ENCODE measurements at places on chromosomes 12 and 14.

GRCh38 chr12:117144599-117144998 lies 45.4 kb upstream of the TESC start:
- DNase-seq = no peak

GRCh38 chr14:90850487-90850886 lies 34.3 kb upstream of the TTC7B start:
- DNase-seq = no peak

DNA sequence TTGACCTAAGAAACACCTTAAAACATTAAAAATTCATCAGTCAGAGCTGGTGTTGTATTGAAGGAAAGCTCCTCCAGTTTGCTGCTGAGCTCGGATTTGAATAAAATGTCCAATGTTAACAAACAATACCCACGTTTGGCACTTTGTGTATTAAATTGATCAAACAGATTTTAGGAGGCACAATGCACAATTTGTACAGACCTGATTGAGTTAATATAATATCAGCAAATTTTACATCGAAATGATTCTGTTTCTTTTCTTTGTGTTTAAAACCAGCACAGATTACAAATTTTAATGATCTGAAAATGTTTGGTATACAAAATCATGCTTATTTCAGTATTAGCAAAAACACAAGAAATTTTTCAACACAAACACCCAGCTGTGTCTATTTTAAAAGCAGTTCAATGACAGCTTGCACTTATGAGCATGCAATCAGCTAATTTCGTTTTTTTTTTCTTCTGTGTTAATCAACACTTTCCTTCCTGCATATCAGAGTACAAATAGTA lies 2.8 kb upstream of the FOXG1 start:
- no peak for DNase-seq

GRCh38 chr12:45907955-45908354 lies 82.4 kb downstream of the SCAF11 start:
- DNase-seq = no peak

DNA sequence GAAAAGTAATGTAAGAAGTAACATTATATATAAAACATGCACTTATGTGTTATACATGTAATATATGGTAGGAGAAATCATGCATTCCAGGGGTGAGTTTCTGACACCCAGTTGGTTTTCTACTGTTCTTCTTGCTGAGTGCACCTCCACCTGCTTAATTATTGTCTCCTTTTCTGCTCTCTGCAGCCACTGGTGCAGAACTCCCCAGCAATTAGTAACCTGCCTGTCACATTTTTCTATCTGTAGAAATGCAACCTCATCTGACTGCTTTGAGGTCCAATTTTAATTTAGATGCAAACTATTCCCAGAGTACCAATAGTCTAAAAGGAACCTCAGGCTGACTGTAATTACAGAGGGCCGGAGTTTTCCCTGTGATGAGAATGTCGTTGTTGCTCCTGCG lies 842.1 kb downstream of the AACS start:
- no peak for DNase-seq

DNA sequence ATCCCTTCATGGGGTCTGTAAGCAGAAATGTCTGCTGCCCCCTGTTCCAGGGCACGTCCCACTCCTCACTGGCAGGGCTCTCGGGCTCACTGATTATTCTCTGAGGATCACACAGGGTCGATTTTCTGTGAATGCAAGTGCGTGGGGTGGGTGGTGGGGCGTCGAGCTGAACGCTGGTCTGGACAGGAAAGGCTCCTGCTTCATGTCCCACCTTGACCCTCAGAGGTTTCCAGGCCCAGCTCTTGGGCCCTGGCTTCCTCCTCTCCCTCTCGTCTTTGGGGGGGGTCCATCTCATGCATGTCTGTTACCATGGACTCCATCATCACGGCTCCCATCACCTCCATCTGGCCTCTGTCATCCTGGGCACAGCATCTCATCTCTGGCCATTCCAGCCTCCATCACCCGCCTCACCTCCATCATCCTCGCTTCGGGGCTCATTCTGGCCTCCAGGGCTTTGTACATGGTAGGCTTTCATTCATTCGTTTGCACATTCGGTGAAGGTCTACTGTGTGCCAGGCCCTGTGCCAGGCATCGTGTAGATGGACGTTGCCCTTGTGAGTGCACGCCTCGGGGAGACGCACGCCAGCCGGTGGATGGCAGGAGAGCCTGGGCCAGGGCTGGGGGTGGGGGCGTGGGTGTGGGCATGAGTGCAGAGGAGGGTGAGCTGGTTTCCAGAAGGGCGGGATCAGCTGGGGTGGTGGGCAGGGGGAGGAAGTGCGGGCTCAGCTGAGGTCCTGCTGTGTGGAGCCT lies 34.7 kb downstream of the RTL1 start:
- no peak for DNase-seq

- DNase-seq = no peak
These were observed 569 bp upstream of the ARHGEF40 start for GRCh38 chr14:21069388-21070082.

- no peak for DNase-seq
These were observed 1.3 kb downstream of the CHST11 start for GRCh38 chr12:104457746-104458693.

GRCh38 chr14:35855876-35856481 lies 29.8 kb downstream of the BRMS1L start:
- no peak for DNase-seq

GRCh38 chr12:124524231-124524925 lies 43.0 kb downstream of the NCOR2 start:
- no peak for DNase-seq

GRCh38 chr12:51441583-51441982 lies 17.0 kb downstream of the SLC4A8 start:
- no peak for DNase-seq
